ENCODE measurements at places on chromosomes 6 and 20. TPM values are rescaled to one million over a fixed set of nuclear protein-coding genes. Genes with fewer than 3 reads are reported as not detected.

TFAP2A gene
- total RNA-seq: 19.1 TPM

GRCh38 chr6:89974834-89975233 is 80.6 kb downstream of the GJA10 start:
- no peak for DNase-seq

DNA sequence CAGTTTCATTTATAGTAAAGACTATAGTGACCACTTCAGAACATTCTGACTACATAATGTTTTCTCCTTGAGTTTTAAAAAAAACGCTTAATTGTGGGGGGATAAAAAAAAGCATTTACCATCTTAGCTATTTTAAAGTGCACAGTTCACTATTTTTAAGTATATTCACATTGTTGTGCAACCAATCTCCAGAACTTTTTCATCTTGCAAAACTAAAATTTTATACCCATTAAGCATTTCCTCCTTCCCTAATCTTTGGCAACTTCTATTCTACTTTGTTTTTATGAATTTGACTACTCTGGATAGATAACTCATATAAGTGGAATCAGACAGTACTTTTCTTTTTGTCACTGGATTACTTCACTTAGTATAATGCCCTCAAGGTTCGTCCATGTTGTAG is 62.3 kb downstream of the FKBP5 start:
- no peak for DNase-seq

DNA sequence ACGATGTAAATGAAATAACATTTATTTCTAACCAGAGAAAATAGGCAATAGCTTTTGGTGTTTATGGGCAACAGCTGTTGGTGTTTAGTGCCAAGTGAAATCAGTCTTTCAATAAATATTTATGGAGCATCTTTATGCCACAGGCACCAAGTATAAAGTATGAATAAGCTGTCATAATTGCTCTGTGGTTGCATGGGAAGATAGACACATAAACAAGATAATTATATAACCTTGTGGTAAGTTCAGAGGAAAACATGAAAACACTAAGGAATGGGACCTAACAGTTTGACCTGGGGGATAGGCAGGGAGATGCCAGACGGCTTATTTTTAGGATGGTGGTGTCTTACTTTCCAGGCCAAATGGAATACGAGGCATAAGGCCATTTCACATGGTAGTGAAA is 110.9 kb downstream of the GFRAL start:
- no peak for DNase-seq

GRCh38 chr20:396252-396618 is 11.9 kb upstream of the RBCK1 start:
- no peak for DNase-seq

- no peak for DNase-seq
Measured at GRCh38 chr6:155455766-155456165, at the start of gene NOX3. Gene NOX3, minus strand, starts transcription at chr6:155455839. Its CDS starts 39 bp downstream, at chr6:155455800.

DNA sequence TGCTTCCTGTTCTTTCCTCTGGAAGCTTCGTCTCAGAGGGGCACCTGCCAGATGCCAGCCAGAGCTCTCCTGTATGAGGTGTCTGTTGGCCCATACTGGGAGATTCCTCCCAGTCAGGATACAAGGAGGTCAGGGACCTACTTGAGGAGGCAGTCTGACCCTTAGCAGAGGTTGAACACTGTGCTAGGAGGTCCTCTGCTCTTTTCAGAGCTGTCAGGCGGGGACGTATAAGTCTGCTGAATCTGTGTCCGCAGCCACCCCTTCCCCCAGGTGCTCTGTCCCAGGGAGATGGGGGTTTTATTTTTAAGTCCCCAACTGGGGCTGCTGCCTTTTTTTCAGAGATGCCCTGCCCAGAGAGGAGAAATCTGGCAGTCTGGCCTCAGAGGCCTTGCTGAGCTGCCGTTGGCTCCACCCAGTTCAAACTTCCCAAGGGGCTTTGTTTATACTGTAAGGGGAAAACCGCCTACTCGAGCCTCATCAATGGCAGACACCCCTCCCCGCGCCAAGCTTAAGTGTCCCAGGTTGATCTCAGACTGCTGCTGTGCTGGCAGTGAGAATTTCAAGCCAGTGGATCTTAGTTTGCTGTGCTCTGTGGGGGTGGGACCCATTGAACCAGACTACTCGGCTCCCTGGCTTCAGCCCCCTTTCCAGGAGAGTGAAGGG is 326.7 kb downstream of the BCKDHB start:
- no peak for DNase-seq

DNA sequence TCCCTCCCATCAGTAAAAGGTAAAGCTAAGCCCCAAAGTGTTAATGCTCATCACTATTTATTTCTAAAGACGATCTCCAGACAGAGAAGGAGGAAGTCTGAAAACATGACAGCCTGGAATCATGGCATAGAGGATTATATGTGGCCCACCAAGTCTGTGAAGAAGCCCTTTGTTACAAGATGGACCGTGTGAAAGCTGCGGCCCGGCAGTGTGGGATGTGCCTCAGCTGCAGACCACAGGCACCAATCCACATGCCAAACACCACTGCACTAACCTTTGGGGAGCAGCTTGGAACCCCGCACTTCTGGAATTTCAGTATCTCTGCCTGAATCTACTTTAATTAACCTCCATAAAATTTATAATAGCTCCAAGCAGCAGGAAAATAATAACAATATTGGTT is 90.4 kb downstream of the SLC23A2 start:
- DNase-seq: no peak

DNA sequence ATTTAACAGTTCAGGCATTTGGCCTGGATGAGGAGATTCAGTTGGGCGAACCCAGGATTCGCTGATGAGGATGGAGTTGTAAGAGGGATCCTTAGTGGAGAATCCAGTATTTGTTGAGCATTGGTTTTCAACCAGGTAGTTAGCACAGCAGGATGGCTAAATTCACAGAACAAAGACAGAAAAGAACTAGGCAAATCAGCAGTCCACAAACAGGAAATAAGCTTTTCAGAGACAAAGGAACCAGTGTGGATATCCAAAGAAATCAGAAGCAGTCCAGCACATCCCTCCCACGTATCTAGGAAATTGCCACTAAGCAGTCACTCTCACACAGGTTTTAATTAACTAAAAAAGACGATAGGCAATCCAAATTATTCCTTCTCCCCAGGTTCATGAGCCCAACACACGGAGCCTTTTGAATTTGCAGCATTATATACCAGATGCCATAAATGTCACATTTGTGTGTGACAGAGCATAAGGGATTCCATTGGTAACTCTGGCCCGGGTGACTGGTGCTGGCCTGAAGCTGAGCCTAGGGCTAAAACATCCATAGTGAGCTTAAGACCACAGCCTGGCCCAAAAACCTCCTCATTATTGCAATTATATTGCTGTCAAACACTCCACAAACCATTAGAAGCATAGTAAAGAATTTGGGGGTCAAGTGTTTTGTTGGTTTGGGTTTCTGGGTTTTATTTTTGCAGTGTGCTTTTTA is 131.5 kb downstream of the SOBP start:
- DNase-seq: peak; percentile 65

IYD gene
- total RNA-seq: not detected

- DNase-seq: no peak
Measured at GRCh38 chr6:2563635-2564034, 187.1 kb downstream of the MYLK4 start.

GRCh38 chr6:140636908-140637402 is 1262.5 kb upstream of the CITED2 start:
- DNase-seq: no peak

TAB2 gene
- total RNA-seq: 49.3 TPM

PKIG gene
- 64.9 TPM for total RNA-seq

- DNase-seq: no peak
Measured at GRCh38 chr6:22367346-22367745, 70.5 kb upstream of the PRL start.

STMN3 gene
- total RNA-seq: 128 TPM

DNA sequence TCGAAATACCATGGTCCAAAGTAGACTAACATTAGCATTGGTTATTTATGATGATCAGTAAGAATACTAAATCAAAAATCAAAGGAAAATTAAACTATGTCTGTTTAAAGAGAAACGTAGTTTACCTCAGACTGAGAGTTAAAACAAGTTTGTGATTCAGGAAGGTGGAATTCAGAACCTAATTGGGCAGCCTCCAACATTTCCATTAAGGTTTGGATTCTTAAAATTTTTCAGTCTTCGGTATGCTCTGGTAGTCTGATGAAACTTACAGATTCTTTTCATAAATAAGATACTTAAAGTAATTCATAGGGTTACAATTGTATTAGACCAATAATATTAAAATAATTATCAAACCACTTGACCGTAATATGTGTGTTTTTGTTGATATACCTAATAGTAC is 18.6 kb downstream of the HFE start:
- no peak for DNase-seq

SNAI1 gene
- total RNA-seq: 4.4 TPM

GRCh38 chr6:102812242-102812641 is 1418.7 kb downstream of the GRIK2 start:
- no peak for DNase-seq

RIPOR3 gene
- 19.1 TPM for total RNA-seq

DNA sequence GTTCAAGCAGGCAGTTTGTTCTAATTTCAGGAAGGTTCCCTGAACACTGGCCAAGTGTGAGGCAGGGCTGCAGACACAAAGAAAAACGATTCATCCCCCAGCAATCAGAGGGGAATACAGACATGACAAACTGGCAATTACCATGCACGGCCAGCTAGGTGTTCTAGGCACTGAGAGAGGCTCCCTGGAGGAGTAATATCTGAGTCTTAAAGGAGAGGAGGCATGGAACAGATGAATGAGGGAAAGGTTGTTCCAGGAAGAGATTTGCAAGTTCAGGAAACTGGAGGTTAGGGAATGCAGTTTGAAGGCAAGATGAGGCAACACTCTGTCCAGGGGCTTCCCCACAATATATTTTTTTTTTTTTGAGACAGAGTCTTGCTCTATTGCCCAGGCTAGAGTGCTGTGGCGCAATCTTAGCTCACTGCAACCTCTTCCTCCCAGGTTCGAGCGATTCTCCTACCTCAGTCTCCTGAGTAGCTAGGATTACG is 11.1 kb downstream of the RRAGD start:
- DNase-seq: no peak

DNA sequence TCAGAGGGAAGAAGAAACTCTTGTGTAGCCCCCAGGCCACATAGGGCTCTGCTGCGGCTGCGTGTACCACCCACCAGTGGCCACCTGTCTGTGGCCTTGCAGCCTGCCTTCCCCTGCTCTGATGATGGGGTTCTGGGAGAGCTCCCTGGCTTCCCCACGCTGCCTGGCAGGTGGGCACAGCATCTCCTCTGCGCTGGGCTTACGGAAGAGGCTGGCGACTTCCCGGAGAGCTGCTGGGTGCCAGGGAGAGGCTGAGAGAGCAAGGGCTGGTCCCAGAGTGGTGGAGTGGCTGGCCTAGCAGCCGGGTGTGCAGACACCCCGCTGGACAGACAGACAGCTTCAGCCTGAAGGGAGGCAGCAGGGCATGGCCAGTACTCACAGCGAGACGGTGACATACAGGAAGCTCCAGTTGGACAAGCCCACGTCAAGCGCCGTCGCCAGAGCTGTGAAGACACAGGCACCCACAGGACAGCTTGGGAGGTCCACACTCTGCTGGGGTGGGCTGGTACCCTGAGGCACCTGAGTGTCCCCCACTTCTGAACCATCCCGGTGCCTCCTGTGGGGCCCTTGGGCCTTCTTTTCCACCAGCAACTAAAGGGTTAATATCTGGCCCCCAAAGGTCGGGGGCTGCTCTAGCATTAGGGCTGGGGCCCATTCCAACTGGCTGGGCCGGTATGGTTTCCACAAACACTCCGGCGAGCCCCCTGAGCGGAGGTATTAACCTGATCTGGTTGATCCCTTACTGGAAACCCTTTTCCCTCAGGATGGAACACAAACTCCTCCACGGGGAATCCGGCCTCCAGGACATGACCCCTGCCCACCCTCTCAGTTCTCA is 48.1 kb upstream of the CDH22 start:
- no peak for DNase-seq

HCK gene
- total RNA-seq: not detected

DNA sequence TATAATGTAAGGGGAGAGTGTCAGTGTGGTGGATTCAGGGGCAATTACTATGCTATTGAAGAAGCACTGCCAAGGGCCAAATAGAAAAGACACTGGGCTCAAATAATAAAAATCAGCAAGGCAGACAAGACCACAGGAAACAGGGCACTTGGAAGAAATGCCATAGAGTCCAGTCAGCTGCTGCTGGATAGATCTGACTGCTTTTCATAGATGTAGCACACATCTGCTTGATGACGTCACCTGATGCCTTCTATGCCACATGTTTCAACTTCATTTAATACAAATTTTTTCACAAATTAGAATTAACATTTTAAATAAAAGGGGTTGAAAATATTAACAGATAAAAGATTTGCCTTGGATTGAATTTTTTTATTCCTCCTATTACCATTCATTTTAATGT is 23.9 kb upstream of the AHI1 start:
- no peak for DNase-seq

NAPB gene
- total RNA-seq: 9.6 TPM

DNA sequence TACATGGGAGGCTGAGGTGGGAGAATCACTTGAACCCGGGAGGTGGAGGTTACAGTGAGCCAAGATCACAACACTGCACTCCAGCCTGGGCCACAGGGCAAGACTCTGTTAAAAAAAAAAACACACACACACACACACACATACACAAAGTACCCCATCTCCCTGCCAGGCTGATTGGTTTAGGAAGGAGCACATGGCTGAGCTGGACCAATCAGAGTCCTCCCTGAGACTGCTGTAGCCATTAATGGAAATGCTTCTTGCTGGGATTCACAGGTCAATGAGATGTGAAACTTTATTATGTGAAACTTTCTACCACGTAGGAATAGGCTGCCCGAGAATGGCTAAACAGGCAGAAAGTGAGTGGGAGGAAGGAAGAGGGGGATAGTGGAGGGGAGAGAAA is 2.9 kb downstream of the TREM1 start:
- DNase-seq: no peak

HMGCLL1 gene
- total RNA-seq: not detected

C20orf204 gene
- 2.5 TPM for total RNA-seq

DNA sequence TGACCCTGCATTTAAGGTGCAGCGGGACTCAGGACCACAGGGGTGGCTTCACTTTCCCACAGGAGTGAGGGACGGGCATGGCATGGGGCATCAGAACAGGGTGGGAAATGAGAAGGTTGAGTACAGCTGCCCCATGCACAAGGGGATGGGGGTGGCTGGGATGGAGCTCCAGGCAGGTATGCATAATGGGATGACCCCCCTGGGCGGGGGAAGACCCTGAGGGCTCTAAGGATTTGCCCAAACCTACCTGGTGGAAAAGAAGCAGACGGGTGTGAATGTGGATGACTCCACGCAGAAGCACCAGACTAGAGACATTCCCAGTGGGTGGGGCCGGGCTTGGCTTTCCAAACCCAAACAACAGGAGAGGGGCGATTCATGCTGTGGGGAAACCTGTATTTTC is 200.3 kb downstream of the SYNDIG1 start:
- DNase-seq: no peak

TUBB2B gene
- 158 TPM for total RNA-seq

GRCh38 chr6:122995921-122996793 is at the start of gene CLVS2:
Gene CLVS2, plus strand, starts transcription at chr6:122996235. Its CDS starts 1,543 bp downstream, at chr6:122997778.
- peak; percentile 95 for DNase-seq

- peak; percentile 33 for DNase-seq
Measured at GRCh38 chr6:136920216-136920615, 1.9 kb upstream of the SLC35D3 start.

HRH3 gene
- 0.22 TPM for total RNA-seq
